G401 (cell line): ENCODE measurements at places on chromosomes 12 and 14. TPM values are rescaled to one million over a fixed set of nuclear protein-coding genes. Genes with fewer than 3 reads are reported as not detected.

DNA sequence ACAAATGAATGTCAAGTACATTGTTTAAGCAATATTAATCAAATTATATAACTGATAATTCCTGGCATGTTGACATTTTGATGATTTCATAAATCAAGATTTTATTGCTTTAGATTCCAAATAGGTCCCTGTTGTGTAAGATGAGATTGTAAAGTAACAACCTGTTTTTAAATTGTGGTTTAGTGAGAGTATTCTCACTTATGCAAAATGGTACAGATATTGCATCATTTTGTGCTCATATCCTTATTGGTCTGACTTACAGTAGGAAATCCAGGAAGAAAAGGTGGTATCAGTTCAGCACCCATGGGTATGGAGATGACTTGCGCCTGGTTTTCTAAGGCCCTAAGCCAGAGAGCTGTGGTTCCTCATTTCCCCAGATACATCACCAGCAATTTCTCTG is 165.5 kb downstream of the KIF21A start:
- no peak for DNase-seq

The PAPLN gene
- total RNA-seq, result not detected in 2 replicates

DNA sequence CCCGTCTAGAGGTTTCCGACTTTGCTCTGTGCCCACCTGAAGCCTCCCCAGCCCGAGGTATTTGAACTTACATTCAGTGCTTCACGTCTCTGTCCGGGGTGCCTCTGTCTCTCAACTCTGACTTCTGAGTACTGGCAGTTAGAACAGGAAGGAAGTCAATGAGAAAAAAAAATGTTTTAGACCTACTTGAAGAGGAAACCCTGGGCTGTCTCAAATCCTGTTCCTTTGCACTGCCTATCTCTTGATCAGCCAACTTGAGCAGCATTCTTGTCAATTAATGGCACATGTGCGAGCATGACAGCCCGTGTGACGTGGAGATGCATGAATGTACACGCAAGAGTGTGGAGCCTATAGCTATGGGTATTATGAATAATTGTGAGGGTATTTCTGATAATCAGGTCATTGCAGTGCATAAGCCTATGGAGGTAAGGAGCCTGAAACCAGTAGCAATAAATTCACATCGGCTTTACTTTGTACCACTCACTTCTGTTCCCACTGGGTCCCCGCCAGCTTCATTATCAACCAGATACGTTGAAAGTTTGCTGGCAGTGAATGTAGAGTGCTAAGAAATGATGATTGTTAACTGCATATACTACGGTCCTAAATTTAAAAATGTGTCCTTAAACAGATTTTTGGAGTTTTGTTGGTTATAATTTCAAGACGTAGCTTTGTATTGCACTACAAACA is at the start of gene ARHGDIB:
TSS of gene ARHGDIB (minus strand) at position 136 of the 687 bp plus-strand sequence. CDS start 10,889 bp downstream, outside the sequence.
- no peak for DNase-seq

The PTPRB gene
- total RNA-seq, result not detected in 2 replicates

The KRT73 gene
- not detected in 2 replicates for total RNA-seq

- peak; percentile 3 for DNase-seq
Measured at GRCh38 chr12:67710582-67710981, 62.0 kb downstream of the DYRK2 start.

GRCh38 chr12:91250273-91250665 is 67.7 kb upstream of the DCN start:
- DNase-seq, result no peak

GRCh38 chr12:132397152-132397933 is 68.0 kb upstream of the GALNT9 start:
- no peak for DNase-seq

- DNase-seq, result no peak
Measured at GRCh38 chr12:25005376-25005775, 56.5 kb upstream of the BCAT1 start.

DNA sequence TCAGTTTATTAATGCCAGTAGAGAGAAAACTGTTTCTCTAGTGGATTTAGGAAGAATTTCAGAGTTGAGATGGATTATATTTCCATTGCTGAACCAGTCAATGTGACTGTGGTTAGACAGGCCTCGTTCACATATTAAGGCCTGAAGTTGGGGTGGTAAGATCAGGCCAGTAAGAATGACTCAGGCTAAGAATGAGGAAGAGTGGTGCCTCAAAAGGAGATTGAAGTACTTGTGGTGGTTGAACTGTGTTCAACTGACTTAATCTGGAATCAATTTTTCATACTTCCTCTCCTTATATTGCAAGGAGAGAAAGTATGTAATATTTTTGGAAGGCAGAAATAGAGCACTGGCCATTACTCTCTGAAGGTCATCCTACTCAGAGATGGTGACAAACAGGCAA is 37.8 kb upstream of the ATF7IP start:
- no peak for DNase-seq

GRCh38 chr14:61288228-61288627 is 7.1 kb upstream of the TMEM30B start:
- no peak for DNase-seq

DNA sequence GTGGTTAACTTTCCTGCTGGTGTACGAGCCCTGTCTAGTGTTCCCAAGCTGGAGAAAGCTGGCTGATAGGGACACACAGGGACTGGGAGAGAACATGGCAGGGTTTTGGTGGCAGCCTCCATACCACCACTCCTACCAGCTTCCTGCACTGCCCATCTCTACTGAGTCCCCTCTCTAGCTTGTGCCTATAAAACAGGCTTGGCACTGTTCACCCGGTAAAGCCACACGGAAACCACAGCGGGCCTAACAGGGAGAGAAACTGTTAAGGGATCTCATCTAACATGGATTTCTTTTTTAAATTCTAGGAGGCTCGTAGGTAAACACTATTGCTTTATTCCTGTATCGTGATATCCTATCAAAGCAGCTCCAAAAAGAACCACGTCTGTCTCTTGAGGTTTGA is 204.7 kb downstream of the TTC7B start:
- DNase-seq, result no peak

The KSR2 gene
- not detected in 2 replicates for total RNA-seq

DNA sequence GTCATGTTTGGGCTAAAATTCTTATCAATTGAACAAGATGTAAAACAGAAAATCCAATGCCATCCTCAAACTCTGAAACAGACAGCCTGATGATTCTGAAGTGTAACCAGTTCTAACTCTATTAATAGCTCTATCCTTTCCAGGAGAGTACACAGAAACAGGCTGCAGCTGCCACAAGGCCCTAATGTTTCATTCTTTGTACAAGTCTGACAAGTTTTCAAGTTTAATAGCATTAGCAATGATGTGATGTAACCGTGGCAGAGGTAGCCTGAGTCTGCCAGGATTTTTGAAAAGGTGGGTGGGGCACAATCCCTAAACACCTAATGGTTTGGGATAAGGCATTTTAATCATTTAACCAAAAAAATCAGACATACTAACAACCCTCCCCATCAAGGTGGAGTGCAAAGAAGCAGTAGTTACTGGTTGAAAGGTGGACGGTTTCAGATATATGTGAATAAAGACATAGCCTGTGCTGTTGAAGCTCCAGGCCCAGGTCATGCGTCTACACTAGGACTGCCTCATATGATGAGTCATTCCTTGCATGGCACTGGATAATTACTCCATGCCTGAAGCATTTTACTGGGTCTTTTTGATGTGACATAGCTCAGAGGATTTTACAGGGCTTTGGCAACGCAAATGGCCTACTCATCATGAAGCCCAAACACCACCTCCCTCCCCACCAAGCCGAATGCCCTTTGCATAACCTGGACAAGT is 145.1 kb upstream of the GRIP1 start:
- DNase-seq, result no peak

- peak; percentile 91 for DNase-seq
Measured at GRCh38 chr14:77707724-77708408, at the start of the genes ALKBH1 and SLIRP. ALKBH1 (minus strand) TSS chr14:77708023; CDS start chr14:77708004, 19 bp downstream. SLIRP (plus strand) TSS chr14:77708103; CDS start chr14:77708112, 9 bp downstream.

DNA sequence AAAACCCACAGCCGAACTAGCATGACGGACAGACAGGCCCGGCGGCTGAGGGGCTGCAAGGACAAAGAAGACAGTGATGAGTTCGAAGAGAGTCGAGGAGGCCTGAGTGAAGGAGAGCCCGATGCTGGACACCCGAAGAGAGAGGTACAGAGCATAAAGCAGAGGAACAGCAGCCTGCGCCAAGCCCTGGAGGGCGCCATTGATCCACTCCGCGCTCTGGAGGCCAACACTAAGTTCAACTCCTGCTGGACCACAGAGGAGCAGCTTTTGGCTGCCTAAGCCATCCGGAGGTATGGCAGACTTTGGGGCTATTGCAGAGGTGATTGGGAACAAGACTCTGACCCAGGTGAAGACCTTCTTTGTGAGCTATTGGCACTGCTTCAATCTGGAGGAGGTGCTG is 7.8 kb upstream of the PLXNC1 start:
- DNase-seq, result no peak

The GNB3 gene
- total RNA-seq, result 0.25 and 3.8 TPM in 2 replicates

GRCh38 chr14:61258985-61259384 is 22.2 kb downstream of the TMEM30B start:
- DNase-seq, result no peak

DNA sequence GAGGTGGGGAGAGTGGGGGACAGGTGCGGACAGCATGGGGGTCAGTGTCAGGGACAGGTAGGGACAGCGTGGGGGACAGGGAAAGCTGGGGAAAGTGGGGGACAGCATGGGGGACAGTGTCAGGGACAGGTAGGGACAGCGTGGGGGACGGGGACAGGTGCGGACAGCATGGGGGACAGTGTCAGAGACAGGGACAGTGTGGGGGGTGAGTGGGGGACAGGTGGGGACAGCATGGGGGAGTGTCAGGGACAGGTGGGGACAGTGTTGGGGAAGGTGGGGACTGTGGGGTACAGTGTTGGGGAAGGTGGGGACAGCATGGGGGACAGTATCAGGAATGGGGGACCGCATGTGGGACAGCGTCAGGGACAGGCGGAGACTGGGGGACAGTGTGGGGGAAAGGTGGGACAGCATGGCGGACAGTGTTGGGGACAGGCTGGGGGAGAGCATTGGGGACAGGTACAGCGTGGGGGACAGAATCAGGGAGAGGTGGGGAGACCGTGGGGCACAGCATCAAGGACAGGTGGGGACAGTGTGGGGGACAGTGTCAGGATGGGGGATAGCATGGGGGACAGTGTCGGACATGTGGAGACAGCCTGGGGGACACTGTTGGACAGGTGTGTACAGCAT is 96.1 kb downstream of the TMEM121 start:
- DNase-seq, result no peak

The RHOJ gene
- total RNA-seq, result not detected in 2 replicates

DNA sequence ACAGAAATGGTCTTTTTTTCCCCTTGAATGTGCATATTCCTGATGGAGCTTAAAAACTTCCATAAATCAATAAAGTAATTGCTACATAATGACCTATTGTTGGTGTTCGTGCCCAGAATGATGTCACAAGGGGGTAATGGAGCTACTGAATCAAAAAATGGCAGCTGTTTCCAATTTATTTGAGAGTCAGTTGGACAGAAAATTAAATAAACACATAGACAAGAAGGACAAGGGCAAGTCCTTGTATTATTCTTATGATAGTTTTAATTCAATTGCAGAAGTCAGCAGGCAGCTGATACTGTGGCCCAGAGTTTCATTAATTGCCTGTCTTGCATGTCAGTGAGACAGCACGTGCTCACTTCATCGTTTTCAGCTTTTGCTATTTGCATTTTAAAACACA is 473.5 kb downstream of the ETNK1 start:
- no peak for DNase-seq

GRCh38 chr12:14167005-14167628 is 185.7 kb upstream of the GRIN2B start:
- peak; percentile 69 for DNase-seq

The CHGA gene
- 0.24 TPM in 1 of 2 replicates, not detected in the other for total RNA-seq

DNA sequence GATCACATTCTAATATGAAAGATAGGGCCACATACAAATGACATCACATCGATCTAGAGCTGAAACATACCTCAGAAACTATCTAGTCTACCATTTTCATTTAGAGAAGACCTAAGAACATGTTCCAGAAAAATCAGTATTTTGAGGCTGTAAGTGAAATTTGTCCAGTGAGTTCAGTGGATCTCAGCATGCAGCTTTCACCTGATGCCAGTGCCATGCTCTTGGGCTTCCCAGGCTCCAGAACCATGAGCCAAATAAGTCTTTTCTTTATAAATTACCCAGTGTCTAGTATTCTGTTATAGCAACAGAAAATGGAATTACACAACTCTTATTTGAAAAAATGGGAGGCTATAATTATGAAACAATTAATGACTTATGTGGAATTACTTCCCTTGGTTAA is 9.0 kb downstream of the CHPT1 start:
- no peak for DNase-seq

DNA sequence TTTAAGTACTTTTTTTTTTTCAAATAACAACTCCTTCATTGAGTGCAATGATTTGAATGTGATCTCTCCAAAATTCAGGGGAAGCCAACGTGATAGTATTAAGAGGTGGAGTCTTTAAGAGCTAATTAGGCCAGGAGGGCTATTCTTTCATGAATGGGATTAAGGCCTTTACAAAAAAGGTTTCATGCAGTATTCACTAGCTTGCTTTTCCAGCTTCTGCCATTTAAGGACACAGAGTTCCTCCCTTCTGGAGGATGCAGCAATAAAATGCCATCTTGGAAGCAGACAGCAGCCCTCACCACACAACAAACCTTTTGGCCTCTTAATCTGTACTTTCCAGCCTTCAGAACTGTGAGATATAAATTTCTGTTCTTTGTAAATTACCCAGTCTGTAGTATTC is 586.8 kb upstream of the LMO3 start:
- no peak for DNase-seq

GRCh38 chr12:666066-666465 is 2.8 kb upstream of the NINJ2 start:
- DNase-seq, result no peak

DNA sequence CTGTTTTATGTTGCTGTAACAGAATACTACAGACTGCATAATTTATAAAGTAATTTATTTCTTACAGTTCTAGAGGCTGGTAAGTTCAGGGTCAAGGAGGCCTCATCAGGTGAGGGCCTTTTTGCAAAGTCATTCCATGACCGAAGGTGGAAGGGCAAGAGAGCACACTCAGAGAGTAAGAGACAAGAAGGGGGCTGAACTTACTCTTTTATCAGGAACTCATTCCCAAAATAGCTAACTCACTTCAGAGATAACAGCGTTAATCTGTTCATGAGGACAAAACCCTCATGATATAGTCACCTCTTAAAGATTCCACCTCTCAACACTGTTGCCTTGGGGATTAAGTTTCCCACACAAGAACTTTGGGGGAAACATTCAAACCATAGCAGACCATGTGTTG is 51.5 kb upstream of the RNU6-7 start:
- DNase-seq, result no peak

DNA sequence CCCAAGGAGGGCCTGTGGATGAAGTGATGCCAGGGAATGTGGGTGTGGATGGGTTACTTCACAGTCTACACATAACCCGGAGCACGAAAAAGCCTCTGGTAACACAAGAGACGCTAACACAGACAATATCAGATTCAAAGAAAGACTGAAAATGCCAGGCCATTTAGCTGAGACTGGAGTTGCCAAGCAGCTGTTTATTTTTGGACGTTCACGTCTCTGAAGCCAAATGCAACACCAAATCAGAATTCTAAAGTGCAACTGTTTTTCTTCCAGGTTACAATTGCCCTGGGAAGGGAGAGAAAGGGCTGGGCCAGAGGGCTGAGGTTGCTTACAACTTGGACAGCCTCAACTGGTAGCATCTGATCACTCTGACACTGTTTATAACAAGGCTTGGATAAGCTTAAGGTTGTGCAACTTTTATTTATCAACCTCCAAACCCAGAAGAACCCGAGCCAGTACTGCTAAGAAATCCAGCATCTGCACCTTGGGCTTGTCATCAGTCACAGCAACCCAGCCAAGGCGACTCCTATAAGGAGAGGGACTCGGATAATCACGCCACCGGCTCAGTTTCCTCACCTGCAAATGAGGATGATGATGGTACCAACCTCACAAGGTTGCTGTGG is 24.8 kb downstream of the NUAK1 start:
- no peak for DNase-seq

The ITGB7 gene
- total RNA-seq, result 0.41 and 0.49 TPM in 2 replicates

The IFI27 gene
- total RNA-seq, result not detected in 2 replicates
